Spinal cord (tissue), 10 donors: ENCODE measurements at places on chromosomes 16 and 17. TPM values are rescaled to one million over a fixed set of nuclear protein-coding genes. Genes with fewer than 3 reads are reported as not detected.

CRYBA1 gene
- not detected for total RNA-seq

VAT1L gene
- total RNA-seq: 79.7 TPM

RAD51D gene
- total RNA-seq: 7.7 TPM

BRIP1 gene
- total RNA-seq: 6.8 TPM

HSD17B1 gene
- 0.69 TPM for total RNA-seq

SLFN11 gene
- total RNA-seq: 28.1 TPM

NECAB2 gene
- total RNA-seq: 12.7 TPM

BICDL2 gene
- 0.10 TPM for total RNA-seq

ARL17A gene
- total RNA-seq: 7.6 TPM

ASIC2 gene
- total RNA-seq: 26.8 TPM

HS3ST6 gene
- total RNA-seq: not detected

GIT1 gene
- total RNA-seq: 38.8 TPM

ENDOV gene
- total RNA-seq: 14.3 TPM

HOXB2 gene
- total RNA-seq: 10.2 TPM

STAT5B gene
- total RNA-seq: 27.2 TPM

TP53TG3C gene
- total RNA-seq: not detected

CSNK2A2 gene
- total RNA-seq: 30.2 TPM

CXCL16 gene
- 7.5 TPM for total RNA-seq

CA5A gene
- not detected for total RNA-seq

SKAP1 gene
- total RNA-seq: 4.4 TPM

OR1A1 gene
- total RNA-seq: not detected

KRT15 gene
- not detected for total RNA-seq

ESRP2 gene
- total RNA-seq: 0.59 TPM

AHSP gene
- 46.4 TPM for total RNA-seq

MTHFSD gene
- 16.2 TPM for total RNA-seq

SERPINF2 gene
- total RNA-seq: 1.9 TPM

MYH2 gene
- total RNA-seq: 0.69 TPM

GUCY2D gene
- total RNA-seq: 0.39 TPM

PSME3 gene
- 59.2 TPM for total RNA-seq

LDHD gene
- total RNA-seq: 5.7 TPM
